ENCODE measurements at places on chromosomes 3 and 15.

- peak; percentile 49 for DNase-seq
Measured at GRCh38 chr15:100602823-100603393, 519 bp downstream of the ASB7 start.

- no peak for DNase-seq
Measured at GRCh38 chr15:63046917-63047760, 4.6 kb downstream of the TPM1 start.

GRCh38 chr15:67465196-67465952 is 55.6 kb upstream of the C15orf61 start:
- no peak for DNase-seq

DNA sequence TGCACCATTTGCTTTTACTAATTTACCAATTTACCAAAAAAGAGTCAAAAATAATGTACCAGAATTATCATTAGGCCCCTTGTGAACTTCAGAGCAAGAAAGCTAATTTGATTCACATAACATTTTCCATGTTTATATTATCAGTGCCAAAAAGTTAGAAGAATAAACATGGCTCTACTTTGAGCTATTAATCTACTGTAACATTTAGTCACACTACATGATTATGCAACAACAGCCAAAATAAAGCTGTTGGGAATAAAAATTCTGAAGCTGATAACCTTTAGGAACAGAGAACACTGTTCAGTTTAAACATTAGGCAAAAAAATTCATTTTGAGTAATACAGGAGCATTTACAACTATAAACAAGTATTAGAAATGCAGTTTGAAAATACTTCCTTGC is 63.6 kb downstream of the PROS1 start:
- DNase-seq = no peak

DNA sequence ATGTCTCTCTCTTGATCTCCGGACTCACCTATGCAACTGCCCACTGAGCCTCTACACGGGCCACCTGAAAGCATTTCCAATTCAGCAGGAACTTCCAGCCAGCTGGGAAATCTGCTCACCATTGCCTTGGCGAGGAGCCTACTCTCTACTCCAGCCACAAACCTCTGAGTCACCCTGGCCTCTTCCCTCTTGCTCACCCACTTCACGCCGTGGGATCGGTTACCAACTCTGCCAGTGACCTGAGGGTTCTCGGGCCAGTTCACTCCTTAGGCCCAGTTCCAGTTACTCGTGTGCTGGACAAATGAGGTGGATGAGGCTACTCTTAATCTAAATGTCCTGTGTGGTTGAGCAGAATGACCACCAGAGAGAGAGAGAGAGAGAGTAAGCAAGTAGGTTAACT is 70.1 kb downstream of the CEMIP start:
- no peak for DNase-seq

DNA sequence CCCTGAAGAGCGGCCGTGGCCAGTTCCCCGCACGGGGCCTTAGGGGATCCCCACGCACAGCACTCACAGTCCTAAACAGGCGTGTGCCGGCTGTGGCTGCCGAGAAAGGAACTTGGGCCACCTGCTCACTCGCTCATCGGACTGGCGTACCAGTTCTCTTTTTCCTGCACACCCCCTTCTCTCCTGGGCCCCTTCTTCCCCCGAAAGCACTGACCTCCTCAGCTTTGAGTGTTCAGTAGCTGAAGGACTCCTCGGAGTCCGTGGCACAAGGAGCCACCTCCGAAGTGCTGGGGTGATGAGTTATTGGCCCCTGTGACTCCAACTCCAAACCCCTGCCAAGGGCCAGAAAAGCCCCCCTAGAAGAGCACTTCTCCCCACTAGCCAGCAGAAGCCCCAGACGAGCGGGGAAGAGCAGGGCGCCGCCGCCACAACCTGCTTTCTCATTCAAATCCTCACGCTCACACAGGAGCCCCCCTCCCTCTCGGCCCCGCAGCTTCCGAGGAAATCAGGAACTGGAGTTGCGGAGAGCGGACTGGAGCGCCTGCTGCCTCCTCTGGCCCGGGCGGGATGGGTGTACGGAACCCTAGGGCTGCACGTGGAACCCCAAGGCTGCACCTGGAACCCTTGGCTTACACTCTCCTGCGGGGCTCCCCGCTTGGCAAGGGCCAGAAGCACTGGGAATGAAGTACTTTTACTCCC is at the start of gene PLCH1:
Gene PLCH1, minus strand, starts transcription at position 446 of the 699 bp plus-strand sequence. CDS start 40,847 bp downstream, outside the sequence.
- DNase-seq = peak; percentile 69

- DNase-seq = no peak
Measured at GRCh38 chr15:74201710-74202420, 722 bp downstream of the STRA6 start.

GRCh38 chr3:125077864-125078263 is 22.1 kb upstream of the HEG1 start:
- no peak for DNase-seq

- no peak for DNase-seq
Measured at GRCh38 chr15:77984446-77984861, 93.1 kb downstream of the TBC1D2B start.

- peak; percentile 94 for DNase-seq
Measured at GRCh38 chr3:39255503-39256325, 24.1 kb downstream of the CX3CR1 start.

GRCh38 chr3:65196663-65197062 is 508.9 kb upstream of the ADAMTS9 start:
- DNase-seq = no peak

DNA sequence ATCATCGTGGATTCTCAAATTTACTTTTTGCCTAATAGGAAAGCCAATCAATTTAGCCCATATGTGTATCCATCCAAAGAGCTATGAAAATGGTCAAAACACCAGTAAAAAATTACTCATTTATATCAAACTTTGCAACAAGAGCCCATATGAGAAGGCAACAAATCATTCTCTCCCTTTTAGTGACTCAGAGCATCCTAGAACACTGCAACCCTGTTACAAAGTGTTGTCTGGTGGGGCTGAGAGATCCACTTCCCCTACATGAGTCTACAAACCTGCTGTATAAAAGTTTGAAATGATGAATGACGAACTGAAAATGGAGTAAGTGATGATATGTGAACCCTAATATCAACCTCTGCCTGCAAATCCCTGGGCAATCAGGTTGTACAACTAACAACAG is 23.3 kb downstream of the PDZRN3 start:
- no peak for DNase-seq

DNA sequence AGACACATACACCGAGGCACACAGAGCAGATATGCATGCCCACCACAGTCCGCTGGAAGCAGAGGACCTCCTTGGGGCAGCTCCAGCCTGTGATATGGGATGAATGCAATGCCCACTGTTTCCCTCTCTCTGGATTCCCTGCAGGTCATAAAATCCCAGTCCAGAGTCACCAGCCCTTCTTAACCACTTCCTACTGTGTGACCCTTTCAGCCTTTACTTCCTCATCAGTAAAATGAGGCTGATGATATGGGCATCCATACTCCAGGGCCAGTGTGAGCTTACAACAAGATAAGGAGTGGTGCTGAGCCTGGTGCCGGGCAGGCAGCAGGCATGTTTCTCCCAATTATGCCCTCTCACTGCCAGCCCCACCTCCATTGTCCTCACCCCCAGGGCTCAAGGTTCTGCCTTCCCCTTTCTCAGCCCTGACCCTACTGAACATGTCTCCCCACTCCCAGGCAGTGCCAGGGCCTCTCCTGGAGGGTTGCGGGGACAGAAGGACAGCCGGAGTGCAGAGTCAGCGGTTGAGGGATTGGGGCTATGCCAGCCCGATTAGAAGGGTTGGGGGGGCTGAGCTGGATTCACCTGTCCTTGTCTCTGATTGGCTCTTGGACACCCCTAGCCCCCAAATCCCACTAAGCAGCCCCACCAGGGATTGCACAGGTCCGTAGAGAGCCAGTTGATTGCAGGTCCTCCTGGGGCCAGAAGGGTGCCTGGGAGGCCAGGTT is at the start of gene GNAT1:
Gene GNAT1, plus strand, starts transcription at position 675 of the 725 bp plus-strand sequence. CDS start 116 bp downstream, outside the sequence.
- DNase-seq = peak; percentile 48

GRCh38 chr3:116129187-116129946 is 315.9 kb downstream of the LSAMP start:
- no peak for DNase-seq

DNA sequence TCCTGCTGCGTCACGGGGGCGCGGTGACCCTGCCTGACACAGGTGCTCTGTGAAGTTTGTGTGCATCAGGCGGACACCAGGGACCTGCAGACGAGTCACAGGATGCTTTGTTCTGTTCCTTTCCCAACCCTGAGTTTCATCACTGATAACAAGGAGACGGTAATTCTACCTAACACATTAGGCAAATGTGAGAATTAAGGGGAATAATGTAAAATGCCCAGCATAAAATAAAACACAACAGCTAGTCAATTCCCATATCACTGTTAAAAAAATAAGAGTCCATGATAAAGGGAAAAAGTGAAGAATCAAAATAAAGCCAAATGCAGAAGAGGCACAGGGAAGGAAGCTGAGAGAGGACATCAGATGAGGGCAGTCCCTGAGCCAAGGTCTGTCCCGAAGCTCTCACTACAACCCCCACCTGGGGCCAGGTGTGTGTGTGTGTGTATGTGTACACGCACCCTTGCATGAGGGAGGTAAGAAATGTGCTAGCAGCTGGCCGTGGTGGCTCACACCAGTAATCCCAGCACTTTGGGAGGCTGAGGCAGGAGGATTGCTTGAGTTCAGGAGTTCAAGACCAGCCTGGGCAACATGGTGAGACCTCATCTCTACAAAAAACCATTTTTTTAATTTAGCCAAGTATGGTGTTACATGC is 27.5 kb downstream of the PLA2G4D start:
- DNase-seq = no peak

DNA sequence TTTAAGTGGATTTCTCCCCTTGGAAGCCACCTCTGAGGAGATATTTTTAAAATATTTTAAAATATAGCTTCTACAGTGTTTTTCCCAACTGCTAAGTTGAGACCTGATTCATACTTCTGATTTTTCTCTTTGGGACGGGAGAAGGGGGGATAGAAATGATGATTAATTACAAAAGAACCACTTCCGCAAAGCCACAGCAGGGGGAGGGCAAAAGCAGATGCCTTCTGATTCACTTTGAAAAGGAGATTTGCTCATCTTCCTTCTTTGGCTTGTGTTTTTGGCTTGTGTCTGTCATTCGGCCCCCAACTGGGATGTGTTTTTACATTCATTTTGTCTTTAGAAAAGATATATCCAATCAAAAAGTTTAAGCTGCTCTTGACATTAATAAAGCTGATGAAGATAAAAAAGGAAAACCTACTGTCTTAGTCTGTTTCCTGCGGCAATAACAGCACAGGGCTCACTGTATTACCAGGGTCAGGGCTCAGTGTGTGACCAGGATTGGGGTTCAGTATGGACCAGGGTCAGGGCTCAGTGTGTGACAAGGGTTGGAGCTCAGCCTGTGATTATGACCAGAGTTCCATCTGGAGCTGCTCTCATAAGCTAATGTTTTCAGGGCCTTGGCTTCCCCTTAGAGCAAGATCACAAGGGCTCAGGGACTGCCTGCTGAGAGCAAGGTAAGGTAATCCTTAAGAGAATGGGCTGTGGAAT is 223.2 kb downstream of the MTHFS start:
- DNase-seq = peak; percentile 0

GRCh38 chr3:8937064-8938020 is 25.9 kb downstream of the RAD18 start:
- no peak for DNase-seq

GRCh38 chr3:25834346-25834745 is 44.5 kb downstream of the OXSM start:
- no peak for DNase-seq

GRCh38 chr15:23857028-23857641 is 170.0 kb upstream of the NDN start:
- peak; percentile 4 for DNase-seq

- no peak for DNase-seq
Measured at GRCh38 chr15:28022961-28023360, 76.2 kb downstream of the OCA2 start.

- no peak for DNase-seq
Measured at GRCh38 chr15:63482874-63483323, 21.5 kb upstream of the USP3 start.

DNA sequence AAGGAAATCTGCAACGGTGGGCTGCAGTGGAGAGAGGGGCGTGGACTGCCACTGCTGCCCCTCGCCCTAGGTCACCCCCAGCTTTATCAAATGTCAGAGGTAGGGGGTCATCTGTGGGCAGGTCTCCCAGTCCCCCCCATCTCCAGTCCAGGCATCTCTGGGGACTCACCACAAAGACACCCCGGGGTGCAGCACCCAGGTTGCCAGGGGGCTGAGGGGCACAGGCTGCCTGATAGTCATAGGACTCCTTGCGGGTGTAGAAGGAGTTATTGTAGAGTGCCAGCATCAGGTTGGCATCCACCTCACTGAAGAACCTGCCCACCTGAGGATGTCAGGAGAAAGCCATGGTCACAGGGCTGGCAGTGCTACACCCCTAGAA is 6.5 kb upstream of the TMEM115 start:
- no peak for DNase-seq
